ENCODE measurements at places on chromosomes 12 and 14.
A peak's percentile ranks its signal among the peaks of the same experiment; 100 is the strongest.

- DNase-seq = no peak
Observed at GRCh38 chr12:12586879-12587675, 24.4 kb upstream of the DUSP16 start.

- no peak for DNase-seq
Observed at GRCh38 chr12:66929121-66929520, 250.2 kb upstream of the GRIP1 start.

- DNase-seq = no peak
Observed at GRCh38 chr14:65731933-65732506, 319.5 kb downstream of the FUT8 start.

DNA sequence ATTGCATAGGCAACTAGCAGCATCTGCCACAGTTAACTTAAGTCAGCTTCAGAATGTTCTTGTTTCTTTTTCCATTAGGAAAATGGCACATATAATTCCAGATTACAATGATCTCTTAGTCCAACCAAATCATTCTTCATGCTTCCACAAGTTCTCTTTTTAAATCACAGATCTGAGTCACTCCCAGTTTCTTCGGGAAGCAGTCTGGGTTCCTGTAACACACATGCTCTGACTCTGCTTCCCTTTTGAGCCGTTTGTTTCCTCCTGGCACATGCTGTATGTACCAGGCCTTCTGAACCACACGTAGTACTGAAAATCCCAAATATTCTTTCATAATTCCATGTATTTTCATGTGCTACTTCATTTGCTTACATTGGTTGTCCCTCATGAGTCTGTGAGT, 388.8 kb upstream of the PDE3A start:
- DNase-seq = no peak

- DNase-seq = no peak
Observed at GRCh38 chr12:96409731-96410130, 9.5 kb upstream of the CDK17 start.

DNA sequence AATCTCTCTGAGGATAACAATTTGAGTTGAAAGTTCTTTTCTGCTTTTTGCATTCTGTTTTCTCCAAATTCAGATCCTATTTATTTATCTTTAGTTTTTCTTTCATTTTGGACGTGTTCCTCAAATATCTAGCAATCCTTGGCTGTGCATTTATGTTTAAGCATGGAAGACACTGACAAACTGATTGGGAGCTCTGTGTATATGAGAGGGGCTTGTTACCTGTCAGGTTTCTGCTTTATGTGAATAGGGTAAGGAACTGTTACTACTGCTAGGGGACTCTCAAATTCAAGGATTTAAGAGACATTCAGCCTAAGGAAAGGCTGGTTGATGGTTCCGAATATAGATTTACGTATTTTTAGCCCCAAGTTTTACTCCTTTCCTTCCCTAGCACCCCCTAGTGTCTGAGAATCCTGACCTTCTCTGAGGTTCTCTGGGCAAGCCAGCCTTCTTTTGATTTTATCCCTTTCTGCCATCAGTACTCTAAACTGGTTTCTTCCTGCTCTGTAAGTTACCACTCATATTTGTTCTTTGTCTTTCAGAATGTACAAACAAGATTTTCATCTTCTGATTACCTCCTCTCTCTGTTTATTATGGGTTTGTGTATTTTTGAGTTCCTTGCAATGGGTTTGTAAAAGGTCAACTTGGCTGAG, 30.5 kb downstream of the YLPM1 start:
- DNase-seq = no peak

DNA sequence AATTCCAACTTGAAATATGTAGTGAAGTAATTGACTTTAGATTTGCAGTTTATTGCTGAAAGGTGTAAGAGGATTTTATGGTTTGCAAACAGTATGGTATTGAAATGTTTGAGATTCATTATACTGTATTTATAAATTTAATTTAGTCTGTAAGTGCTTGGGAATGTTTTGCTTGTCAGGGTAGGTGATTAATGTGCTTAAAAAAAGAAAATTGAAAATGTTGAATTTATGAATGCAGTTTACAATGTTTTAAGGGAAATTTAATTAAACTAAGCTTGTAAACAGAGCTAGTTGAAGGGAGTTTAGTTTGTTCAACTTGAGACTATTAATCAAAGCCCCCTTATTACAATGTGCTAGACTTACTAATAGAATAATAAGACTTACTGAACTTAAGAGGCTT, 18.0 kb upstream of the CRY1 start:
- no peak for DNase-seq

GRCh38 chr14:39169541-39169900, 612 bp downstream of the TRAPPC6B start:
- no peak for DNase-seq

- DNase-seq = no peak
Observed at GRCh38 chr14:55715889-55716288, 135.9 kb downstream of the KTN1 start.

- peak; percentile 74 for DNase-seq
Observed at GRCh38 chr12:52202361-52203078, 10.7 kb upstream of the KRT80 start.

DNA sequence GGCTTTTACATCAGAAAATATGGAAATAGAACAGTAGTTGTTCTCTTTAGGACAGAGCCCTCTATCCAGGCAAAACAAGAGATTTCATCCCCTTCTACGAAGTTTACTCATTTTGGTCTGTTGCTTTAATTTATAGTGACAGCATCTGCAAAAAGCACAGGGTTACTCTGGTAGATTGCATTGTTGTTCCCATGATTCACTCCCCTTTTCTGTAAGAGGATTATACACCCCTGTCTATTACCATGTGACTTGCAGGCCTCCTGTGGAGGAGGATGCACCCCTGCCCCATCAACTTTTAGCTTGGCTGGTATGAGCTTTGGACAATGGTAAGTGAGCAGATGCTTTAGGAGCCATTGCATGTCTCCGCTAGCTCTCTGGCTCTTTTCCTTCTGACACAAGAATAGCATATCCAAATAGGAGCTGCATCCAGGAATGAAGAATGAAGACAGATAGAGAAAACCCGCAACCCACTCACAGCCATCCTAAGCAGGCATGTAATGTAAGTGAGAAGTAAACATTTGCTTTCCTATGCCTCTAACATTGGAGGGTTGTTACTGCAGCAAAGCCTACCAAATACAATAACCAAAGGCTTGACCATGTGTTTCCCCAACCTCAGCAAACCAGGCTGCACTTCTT, 304.2 kb downstream of the AKAP6 start:
- no peak for DNase-seq

- no peak for DNase-seq
Observed at GRCh38 chr12:27824126-27824842, 44.2 kb upstream of the MANSC4 start.

- DNase-seq = no peak
Observed at GRCh38 chr14:59277659-59278058, 89.2 kb downstream of the DAAM1 start.

- DNase-seq = no peak
Observed at GRCh38 chr14:98133806-98134205, 1138.2 kb downstream of the BCL11B start.

- DNase-seq = peak; percentile 98
Observed at GRCh38 chr14:32202998-32203882, at the start of gene RNU6-8. RNU6-8 (minus strand) TSS chr14:32203269.

- DNase-seq = no peak
Observed at GRCh38 chr14:33602396-33602795, 348.5 kb downstream of the EGLN3 start.

DNA sequence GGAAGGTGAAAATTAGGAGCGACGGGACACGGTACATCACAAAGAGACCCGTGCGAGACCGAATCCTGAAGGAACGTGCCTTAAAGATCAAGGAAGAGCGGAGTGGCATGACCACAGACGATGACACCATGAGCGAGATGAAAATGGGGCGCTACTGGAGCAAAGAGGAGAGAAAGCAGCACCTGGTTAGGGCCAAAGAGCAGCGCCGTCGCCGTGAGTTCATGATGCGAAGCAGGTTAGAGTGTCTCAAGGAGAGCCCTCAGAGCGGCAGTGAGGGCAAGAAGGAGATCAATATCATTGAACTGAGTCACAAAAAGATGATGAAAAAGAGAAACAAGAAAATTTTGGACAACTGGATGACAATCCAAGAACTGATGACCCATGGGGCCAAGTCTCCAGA, 385.3 kb downstream of the PDZRN4 start:
- DNase-seq = no peak

- DNase-seq = no peak
Observed at GRCh38 chr14:77347751-77348150, 26.9 kb downstream of the GSTZ1 start.

GRCh38 chr14:64255756-64256155, 38.4 kb downstream of the ESR2 start:
- no peak for DNase-seq

Measured in NCI-H1417 (cell line).